Activated CD8-positive, alpha-beta memory T cell treated with anti-CD3 and anti-CD28 coated beads for 48 hours (primary cell): ENCODE measurements at places on chromosomes 11 and 22.

DNA sequence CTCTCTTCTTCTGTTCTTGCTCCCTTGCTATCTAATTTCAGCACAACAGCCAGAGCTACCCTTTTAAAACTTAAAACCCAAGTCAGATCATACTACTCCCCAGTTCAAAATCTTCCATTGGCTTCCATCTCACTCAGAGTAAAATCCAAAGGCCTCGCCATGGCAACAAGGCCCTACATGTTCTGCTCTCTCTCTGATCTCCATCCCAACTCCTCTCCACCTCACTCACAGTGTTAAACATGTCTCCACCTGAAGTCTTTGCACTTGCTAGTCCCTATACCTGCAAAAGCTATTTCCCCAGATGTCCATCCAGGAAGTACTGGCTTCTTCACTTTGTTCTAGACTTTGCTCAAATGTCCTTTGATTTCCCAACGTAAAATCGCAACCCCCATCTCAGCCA lies 3.0 kb upstream of the GRAP2 start:
- DNase-seq = no peak

DNA sequence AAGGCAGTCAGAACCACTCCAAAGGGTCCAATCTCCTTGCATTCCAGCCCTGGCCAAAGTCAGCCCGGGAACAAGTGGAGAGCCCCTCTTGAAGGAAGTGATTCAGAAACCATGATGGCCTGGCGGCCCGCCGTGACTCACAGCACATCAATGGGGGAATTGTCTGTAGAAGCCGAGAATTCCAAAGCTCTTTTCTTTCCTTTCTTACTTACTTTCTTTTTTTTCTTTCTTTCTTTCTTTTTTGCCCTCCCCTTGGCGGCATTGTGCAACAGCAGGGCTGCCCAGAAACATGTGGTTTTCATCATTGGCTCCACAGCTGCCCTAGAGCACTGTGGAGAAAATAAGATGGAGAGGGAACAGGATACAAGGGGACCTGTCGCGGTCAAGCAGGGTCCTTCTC lies 140.2 kb upstream of the TIMP3 start:
- DNase-seq = no peak

GRCh38 chr22:32565002-32565339 lies 90.4 kb downstream of the FBXO7 start:
- DNase-seq = no peak

DNA sequence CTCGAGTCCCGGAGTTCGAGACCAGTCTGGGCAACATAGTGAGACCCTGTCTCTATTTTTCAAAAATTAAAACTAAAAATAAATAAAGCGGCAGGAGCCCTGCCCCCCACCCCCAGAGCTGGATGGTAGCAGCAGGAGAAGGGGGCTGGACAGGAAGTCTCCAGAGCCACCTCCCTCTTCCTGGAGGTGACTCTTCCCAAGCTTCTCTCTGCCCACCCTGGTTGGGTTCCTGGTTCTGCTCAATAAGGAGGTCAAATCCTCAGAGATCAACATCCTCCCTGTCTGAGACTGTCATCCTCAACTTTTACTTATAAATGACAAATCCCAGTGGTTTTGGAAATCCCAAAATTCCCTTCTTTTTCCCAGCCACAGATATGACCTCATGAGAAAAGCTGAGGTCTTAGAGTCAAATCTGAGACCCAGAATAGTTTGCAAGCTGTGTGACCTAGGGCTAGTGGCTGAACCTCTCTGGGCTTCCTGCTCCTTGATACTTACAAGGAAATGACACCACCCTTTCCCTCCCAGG lies 987 bp downstream of the C1QTNF6 start:
- DNase-seq = no peak

DNA sequence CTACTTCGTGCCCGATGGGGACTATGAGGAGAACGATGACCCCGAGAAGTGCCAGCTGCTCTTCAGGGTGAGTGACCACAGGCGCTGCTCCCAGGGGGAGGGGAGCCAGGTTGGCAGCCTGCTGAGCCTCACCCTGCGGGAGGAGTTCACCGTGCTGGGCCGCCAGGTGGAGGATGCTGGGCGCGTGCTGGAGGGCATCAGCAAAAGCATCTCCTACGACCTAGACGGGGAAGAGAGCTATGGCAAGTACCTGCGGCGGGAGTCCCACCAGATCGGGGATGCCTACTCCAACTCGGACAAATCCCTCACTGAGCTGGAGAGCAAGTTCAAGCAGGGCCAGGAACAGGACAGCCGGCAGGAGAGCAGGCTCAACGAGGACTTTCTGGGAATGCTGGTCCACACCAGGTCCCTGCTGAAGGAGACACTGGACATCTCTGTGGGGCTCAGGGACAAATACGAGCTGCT lies 751 bp downstream of the FIBIN start:
- DNase-seq = no peak

DNA sequence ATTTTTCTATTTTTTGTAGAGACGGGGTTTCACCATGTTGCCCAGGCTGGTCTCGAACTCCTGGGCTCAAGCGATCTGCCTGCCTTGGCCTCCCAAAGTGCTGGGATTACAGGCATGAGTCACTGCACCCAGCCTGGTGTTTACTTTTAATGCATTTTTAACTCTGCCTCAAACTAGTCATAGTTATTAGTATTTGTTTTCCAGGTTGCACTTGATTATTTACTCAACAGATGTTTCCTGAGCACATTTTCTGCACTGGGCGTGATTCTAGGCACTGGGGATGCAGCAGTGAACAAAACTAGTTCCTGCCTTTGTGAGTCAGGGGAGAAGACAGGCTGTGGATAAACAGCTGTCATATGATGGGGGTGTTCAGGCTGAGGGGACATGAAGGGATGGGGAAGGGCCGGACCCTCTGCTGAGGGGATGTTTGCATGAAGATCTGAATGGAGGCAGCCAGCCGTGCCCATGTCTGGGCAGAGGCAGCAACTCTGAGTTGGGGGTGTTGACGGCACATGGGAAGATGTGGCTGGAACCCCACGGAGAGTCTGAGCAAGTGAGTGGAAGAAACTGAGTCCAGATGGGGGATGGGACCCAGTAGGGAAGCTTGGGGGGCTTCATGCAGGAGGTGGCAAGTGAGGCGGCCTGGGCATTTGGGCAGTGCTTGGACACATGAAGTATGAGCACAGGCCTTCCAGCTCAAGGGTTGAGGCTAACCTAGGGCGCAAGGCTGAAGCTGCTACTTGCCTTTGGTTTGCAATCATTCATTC lies 34.4 kb downstream of the MPPED1 start:
- DNase-seq = no peak

GRCh38 chr11:65437436-65438227 lies 15.0 kb downstream of the NEAT1 start:
- DNase-seq = no peak

- no peak for DNase-seq
Measured at GRCh38 chr11:33162831-33163230, 1.6 kb upstream of the CSTF3 start.

- no peak for DNase-seq
Measured at GRCh38 chr11:68691402-68691784, 7.0 kb downstream of the GAL start.

DNA sequence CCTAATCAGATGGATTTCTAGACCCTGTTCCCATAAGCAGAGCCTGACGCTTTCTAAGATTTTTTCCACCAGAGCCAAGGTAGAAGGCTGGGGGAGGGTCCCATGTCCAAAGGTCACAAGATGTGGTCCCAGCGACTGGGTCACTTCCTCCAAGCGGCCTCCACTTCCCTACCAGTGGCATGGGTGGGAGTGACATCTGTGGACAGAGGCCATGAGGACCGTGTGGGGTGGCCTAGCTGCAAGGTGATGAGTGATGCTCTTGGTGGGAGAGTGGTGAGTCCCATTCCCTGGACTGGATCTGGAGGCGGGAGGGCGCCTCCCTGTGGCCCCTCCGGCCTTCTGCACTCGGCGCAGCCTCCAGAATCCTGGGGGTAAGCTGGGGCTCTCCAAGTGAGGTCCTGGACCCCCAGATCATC lies 32.4 kb upstream of the PRR5 start:
- DNase-seq = no peak

DNA sequence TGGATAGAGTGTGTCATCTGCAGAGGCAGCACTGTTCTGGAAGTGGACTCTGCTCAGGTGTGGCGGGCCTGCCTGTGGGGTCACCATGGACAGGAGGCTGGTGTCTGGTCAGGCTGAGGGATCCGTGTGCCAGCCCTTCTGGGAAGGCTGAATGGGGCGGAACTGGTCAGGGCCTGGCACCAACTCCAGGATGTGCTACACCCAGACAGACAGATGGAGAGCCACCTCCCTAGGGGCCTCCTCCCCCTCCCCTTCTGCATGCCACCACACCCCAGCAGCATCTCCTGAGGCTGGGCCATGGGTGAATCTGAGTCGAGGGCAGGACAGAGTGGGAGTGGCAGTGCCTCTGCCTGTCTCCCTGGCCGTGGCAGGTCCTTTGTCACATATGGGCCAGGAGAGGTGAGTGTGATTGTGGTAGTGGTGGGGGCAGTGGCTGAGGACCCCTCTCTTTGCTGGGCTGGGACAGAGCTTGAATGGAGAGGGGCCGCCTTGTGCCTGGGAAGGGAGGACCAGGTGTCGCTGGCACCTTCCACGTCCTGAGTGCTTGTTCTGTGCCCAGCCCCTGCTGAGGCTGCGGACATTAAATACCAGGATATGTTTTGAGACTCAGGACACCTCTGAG lies 29.1 kb downstream of the ST3GAL4 start:
- DNase-seq = no peak

DNA sequence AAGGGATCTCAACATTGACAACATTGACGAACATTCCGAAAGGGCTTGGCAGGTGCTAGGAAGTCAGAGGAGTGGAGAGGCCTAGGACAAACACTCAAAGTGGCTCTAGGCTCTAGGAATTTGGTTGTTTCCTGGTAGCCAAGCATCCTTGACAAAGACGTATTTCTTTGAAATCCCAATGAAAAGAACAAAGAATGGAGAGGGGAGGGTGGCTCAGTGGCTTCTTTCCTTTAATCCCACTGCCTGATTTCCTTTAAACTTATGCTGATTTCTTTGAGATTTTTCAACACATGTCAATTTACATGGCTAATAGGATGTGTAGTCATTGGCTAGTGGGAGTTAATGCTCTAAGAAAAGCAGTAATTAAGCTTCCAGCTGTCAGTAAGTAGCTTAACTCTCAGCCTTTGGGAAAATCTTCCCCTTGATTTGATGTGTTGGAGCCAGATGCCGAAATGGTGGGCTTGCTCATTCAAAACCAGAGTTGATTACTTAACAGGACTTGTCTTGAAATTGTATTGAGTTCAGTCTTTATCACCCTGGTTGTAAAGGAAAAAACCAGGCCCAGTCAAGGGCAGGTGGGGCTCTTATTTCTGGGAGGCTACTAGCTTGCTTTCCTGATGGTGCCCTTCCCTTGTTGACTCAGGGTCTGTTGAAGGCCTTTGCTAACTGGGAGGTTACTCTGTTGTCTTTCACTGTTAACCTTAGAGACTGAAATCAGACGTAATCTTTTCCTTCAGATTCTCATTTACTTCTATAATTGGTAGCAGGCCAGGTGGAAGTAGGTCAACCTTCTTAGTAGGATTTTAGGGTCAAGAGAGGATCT lies 44.6 kb upstream of the SORL1-AS1 start:
- no peak for DNase-seq

DNA sequence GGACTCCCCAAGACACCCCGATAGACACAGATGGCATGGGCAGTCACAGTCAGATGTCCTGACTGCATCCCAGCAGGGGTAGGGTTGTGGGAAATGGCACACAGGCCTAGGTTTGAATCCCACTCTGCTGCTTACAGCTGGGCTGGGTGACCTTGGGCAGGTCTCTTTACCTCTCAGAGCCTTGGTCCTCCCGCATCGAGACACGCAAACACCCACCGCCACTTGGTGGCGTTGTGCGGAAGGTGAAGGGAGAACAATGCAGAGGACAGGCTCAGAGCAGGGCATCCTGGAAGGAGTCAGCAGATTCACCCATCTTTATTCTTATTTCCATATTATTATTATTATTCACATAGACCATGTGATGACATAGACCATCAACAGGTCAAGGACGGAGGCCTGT lies 140.5 kb downstream of the MIAT start:
- no peak for DNase-seq

- DNase-seq = no peak
Measured at GRCh38 chr22:39219071-39220039, 25.4 kb downstream of the PDGFB start.

DNA sequence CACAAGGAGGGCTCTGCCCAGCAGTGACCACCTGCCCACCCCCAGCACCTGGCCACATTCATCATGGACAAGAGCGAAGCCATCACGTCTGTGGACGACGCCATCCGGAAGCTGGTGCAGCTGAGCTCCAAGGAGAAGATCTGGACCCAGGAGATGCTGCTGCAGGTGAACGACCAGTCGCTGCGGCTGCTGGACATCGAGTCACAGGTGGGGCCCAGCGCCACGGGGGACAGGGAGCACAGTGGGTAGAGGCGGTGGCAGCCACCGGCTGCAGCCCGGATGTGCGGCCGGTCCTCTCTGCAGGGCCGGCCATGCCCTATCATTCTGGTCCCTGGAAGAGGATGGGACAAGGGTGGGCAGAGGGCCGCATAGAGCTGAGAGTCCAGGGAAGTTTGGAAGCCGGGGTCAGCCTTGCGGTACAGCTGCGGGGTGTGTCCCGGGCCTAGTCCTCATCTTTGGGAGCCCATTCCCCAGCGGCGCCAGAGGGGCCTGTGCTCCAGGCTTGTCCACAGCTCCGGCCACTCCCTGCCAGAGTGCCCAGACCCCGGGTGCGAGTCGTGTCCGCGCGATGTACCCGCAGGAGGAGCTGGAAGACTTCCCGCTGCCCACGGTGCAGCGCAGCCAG lies 14.1 kb downstream of the EPS8L2 start:
- DNase-seq = no peak

GRCh38 chr11:70862093-70862492 lies 390.3 kb downstream of the SHANK2 start:
- DNase-seq = no peak

DNA sequence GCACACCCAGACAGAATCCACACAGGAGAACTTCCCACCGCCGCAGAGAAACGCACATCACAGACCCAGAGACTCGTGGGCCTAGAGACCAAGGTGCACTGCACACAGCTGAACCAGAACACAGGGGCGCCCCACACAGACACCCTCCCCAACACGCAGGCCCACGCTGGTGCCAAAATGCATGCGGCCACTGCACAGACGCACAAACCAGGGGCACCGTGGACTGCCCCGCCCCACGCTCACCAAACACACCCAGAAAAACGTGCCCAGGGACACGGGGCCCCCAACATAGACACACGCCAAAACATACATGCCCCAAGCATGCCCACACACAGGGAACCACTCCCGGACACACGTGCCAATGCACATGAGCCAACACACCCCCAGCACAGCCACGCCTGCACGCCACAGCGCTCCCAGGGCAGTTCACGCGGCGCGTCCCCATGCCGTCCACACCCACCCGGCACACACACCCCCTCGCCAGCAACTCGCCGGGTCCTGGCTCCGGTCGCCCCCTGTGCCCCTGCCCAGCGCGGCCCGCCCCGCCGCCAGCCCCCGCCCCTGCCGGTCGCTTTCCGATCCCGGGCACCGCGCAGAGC lies 7.8 kb downstream of the ELFN2 start:
- no peak for DNase-seq

- no peak for DNase-seq
Measured at GRCh38 chr11:42524534-42525227, 787.1 kb upstream of the API5 start.
